NCI-H1417 treated with DMSO at 0.1 percent for 48 hours (cell line): ENCODE measurements at places on chromosomes 3 and 15.

- DNase-seq = no peak
These were observed 39.6 kb downstream of the TGM4 start for GRCh38 chr3:44913868-44914468.

- no peak for DNase-seq
These were observed 405.9 kb upstream of the TBL1XR1 start for GRCh38 chr3:177603148-177603603.

DNA sequence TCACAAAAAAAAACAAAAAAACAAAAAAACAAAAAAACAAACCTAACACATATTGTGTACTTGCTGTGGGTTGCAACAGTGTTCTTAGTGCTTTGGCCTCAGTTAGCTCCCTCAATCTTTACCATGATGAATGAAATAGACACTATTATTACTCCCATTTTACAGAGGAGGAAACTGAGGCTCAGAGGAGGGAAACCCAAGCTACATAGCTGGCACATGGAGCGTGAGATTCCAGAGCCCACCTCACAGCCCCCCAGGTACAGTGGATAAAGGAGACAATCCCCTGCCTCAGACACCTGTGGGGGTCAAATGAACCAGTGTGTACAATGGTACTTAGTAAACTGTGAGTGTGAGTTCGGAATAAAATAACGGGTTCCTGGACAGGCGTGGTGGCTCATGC is 104.9 kb upstream of the SMAD3 start:
- no peak for DNase-seq

GRCh38 chr3:144774897-144775296 is 803.3 kb downstream of the DIPK2A start:
- no peak for DNase-seq

GRCh38 chr3:121411523-121411922 is 134.3 kb downstream of the POLQ start:
- DNase-seq = no peak

DNA sequence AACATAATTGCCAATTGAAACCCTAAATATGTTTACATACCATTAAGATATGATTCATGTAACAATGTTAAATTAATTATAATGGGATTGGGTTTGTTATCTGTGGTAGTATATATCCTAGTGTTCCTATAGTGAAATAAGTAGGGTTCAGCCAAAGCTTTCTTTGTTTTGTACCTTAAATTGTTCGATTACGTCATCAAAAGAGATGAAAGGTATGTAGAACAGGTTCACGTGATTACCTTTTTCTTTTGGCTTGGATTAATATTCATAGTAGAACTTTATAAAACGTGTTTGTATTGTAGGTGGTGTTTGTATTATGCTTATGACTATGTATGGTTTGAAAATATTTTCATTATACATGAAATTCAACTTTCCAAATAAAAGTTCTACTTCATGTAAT is 212.4 kb downstream of the CHL1 start:
- no peak for DNase-seq

DNA sequence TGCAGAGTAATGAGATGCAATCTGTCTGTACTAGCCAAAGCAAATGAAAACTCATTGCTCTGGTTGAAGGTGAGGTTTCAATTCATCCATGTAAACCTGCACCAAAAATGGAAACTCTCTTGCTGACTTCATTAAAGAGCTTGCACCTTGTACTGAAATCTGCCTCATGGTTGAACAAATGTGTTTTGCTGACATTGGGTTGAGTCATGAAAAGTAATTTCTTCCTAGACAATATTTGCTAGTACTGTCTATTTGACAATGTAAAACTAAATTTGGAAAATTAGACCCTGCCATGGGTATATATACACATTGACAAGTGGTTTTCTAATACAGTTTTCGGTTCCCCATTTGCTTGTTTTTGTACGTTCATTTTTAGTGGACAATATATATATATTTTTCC is 33.3 kb downstream of the RYR3 start:
- no peak for DNase-seq

DNA sequence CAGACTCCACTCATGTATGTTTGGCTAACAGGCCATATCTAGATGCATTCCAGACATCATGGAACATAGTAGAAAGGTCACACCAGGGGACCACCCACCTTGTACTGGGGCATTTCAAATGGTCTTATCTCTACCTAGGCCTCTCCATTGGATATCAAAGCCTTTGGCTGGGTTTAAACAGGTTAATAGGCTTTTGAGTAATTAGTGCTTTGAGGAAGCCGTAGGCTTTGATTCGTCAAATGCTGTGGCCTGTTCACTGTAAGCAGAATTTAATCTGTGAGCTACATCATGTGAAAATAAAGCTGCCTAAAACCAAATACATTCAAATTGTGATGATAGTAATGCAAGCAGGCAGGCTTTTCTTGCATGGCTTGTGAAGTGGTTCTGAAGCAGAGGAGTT is 129.5 kb downstream of the ST8SIA2 start:
- DNase-seq = no peak

GRCh38 chr15:79779746-79780145 is 117.1 kb downstream of the MTHFS start:
- DNase-seq = no peak

DNA sequence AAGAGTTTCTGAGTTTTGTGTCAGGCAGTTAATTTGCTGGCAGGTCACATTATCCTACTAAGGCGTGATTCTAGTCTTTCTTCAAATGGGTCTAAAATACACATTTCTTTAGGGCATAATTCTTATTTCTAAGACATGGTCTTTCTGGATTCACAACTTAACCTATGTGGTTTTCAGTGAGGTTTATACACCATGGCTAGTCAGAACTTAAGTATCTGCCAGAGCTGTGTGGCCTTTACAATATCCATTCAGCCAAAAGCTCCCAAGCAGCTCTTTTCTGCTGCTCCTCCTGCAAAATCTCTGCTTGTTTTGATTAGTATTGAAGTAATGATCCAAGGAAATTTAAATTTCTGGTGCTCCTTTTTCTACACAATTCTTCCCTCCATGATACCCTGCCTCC is 33.5 kb downstream of the SLC9C1 start:
- no peak for DNase-seq

- no peak for DNase-seq
These were observed 984 bp upstream of the DUT start for GRCh38 chr15:48330105-48330785.

DNA sequence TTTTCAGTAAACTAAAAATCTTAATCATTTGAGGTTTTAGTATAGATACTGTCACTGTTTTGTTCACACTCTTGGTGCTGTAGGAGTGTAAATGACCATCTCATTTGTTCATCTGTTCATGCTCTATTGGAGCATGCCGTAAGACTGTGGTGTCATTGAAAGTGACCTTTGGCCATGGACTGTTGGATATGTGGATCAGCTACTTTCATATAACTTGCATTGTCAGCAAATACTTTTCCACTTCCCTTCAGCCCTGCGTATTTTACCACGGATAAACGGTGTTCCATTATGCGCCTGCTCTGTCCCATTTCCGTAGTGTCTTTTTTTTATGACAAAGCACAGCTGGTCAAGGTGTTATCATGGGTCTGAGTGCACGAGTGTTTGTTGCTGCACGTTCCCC is 32.6 kb upstream of the SENP5 start:
- DNase-seq = no peak

DNA sequence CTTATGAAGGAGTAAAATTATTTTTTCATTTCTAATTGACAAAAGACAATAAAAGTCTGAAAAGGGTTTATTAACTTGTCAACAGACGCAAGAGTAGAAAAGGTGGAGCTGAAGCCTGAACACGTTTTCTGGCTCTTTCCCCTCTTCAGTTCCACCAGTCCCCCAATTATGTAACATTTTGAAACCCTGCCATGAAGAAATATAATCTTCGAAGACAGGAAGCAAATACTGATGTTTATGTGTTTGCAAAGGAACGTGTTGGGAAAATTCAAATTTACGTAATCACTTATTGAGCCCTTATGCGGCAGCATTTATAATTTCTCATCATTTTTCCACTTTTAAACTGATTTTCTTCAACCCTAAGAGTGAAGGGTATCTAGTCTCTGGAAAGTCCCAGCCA is 767 bp downstream of the AP3S2 start:
- DNase-seq = no peak

GRCh38 chr3:177942911-177943310 is 593.3 kb upstream of the KCNMB2 start:
- DNase-seq = no peak

- DNase-seq = peak; percentile 27
These were observed 20.6 kb downstream of the MYH15 start for GRCh38 chr3:108489776-108490175.

DNA sequence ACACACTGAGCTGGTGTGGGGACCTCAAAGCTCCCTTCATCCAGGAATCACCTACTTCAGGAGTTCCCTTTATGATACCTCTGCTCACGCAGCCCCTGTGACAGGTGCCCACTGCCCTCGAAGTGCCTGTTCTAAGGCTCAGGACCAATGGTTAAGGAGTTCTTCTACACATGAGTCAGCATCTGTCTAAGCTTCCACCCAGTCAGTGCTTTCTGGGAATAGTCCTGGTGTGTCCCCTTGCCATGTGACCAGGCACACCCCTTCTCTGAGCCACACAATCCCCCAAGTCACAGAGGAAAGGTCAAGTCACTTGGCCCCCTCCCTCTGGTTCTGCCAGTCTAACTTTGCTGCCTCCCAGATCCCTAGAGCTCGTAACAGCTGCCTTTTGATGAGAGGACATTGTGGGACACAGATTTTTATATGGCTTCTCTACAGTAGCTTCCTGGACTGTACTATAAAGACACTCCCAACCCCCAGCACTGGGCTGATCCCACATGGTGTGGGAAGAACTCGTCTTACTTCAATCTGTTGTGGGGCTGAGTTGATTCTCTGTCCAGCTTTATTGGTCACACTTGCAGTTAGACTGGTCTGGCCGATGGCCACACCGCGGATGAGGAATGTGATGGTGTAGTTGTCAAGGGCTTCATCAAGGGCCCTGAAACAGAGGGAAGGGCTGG is 78.8 kb downstream of the NUP210 start:
- DNase-seq = no peak

DNA sequence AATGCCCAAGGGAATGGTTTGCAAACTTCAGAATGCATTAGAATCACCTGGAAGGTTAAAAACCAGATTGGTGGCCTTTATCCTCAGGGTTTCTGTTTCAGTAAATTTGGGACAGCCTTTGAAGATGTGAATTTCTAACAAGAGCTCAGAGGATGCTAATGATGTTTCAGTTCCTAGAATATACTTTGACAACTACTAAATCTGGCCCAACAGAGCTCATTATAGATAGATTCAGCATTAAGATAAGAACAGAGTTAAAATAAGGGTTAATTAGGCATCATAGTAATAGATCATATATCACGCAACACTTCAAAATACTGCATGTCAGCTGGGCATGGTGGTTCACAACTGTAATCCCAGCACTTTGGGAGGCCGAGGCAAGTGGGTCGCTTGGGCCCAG is 9.3 kb upstream of the KPNA4 start:
- no peak for DNase-seq

- DNase-seq = no peak
These were observed 19.6 kb downstream of the SUMF1 start for GRCh38 chr3:4447295-4447999.

DNA sequence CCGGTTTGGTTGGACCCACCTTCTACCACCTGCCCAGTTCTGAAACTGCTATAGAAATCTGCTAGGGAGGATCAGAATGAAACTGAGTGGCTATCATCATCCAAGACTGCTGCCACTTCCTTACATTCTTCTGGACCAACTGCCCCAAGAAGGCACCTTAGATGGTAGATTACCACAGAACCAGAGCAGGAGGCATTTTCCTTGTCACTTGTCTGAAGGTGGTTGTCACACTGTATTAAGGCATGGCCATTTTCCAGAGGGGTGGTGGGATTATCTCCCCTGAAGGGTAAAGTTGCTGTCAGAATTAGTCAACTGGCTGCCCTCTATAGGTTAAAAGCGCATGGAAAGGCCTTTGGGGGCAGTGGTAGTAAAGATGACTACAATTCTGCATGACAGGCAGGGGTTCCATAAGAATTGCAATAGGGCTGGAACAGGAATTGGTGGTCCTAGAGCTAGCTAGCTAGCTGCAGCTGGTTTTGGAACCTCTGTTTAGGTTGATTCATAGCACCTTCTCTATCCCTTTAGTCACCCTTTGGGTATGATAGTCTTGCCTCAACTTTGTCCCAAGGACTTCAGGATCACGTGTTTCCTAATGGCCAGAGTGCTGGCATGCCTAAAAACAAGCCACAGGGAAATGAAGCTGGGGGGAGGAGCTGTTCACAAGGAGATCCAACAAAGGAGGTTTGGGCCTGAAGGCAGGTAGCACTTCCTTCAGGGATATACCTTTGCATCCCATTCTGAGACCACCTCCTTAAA is 4.8 kb upstream of the CSPG5 start:
- no peak for DNase-seq

DNA sequence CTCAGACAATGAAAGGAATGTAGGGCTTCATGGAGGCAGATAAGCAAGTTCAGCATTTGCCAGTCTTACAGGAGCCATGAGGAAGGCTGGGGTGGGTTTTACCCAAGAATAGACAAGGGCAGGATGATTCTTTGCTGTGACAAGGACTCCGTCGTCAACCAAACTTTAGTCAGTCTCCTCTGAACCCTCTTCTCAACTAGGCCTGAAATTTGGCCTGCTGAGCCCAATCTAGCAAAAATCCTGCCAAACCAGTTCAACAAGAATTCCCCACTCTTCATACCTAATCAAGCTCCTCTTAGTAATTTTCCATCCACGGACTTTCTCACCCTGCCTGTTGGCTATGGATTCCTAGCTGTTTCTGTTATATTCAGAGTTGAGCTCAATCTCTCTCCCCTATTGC is 280.5 kb downstream of the TBL1XR1 start:
- peak; percentile 58 for DNase-seq

DNA sequence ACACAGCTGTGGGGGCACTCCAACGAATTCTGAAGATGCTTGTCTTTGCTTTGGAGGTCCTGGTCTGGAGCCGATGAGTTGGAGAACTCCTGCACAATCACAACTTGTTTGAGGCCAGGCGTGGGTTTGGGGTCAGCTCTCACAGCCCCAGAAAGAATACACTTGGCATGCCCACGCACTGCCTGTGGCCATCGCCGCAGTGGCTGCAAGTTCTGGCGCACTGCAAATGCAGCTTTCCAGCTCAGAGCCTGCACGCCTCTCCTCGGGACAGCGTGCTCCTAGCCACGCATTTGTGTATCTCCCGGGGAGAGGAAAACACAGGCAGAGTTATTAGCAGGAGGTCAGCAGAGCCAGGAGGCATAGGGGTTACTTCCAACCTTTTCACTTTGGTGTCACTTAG is 282.7 kb downstream of the ADAMTS17 start:
- DNase-seq = no peak

DNA sequence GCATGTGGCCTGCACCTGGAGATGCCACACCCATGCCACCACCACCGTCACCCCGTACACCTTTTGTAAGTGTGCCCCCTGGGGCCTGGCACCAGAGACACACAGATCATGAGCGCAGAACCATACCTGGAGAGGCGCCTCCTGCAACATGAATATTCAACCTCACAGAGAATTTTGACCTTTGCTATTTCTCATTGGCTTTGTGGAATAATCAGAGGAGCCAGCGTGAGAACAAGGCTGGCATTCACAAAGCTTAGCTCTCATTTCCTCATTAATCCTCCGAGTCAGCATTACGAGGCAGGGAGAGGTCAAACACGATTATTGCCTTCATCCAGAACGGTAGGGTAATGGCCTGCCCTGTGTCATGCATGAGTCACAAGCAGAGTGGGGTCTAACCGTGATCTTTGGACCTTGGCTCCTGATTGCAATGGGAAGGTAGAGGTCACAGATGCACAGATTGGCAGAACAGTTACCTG is 73.0 kb upstream of the POMGNT2 start:
- DNase-seq = no peak

- DNase-seq = no peak
These were observed 318.7 kb upstream of the STT3B start for GRCh38 chr3:31213869-31214486.

- DNase-seq = peak; percentile 69
These were observed at the start of gene TMEM108 for GRCh38 chr3:133038089-133038730. TSS of gene TMEM108 (plus strand) at chr3:133038391.
